ENCODE measurements at places on chromosomes 5 and 9.

DNA sequence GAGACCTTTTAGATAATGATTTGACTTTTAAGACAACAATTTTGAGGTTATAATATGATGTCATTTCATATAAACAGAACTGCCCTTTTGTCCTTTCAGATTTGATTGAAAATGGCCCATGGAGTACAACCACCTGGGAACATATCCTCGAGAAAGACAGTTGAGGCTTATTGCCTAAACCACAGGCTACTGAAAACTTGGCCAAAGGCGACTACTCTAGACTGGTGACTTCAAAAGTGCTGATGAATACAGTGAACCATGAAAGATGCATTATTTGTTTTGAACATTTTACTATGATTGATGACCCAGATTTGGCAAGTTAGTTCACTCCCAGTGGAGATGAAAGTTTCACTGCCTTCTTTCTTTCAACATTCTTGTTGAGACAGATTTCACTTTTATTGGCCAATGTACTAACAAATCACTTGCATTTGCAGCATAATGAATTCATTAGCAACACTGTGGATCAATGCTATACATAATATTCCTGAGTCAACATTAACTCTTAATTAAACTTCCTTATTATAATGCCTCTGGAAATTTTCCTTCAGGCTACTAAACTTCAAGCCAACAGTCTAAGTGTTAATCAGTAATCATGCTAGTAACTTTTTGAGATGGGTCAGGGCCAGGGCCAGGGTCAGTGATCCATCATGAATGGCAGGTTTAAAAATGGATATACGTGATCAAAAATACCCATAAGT is 480.3 kb downstream of the RAB3C start:
- no peak for DNase-seq

DNA sequence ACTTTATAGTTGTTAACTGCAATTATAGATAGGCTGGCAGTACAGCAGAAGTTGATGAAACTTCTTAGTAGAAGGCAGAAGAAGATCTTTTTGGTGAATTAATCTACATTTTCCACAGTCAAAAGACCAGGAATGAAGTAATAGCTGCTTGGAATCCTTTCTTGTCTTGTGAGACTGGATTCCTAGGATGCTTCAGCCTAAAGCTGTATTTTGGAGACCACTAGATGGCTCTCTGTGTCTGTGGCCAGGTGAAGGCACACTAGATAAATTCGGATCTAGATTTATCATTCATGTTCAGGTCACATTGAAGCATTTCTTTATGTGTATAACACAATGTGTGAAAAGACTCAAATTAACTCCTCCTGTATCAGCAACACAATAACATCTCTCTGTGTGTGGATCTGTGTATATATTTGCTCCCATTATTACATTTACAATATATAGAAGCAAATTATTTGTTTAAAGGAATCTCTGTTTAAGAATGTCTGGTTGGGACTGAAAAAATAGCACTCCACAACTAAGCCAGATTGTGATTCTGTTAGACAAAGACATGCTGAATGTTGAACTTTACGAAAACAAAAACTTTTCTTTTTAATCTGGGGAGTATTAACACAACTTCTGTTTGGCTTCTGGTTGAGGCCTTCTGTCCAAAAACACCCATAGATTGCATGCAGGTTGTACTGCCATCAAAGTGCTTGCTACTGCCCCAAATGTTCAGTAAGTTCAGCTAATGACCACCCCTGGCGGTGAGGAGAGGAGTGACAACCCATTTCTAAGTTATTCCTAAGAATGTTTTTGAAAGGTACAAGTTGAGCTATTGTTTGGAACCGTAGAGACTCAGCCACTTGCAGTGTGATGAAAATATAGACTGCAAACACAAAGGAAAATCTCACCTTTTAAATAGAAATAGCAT is 10.6 kb downstream of the GRIN3A start:
- no peak for DNase-seq

GRCh38 chr5:111463311-111463710 is 49.0 kb downstream of the STARD4 start:
- DNase-seq, result no peak

GRCh38 chr5:39224196-39224761 is 4.9 kb upstream of the FYB1 start:
- no peak for DNase-seq

- DNase-seq, result no peak
Measured at GRCh38 chr5:135589152-135589551, 10.4 kb upstream of the CXCL14 start.

DNA sequence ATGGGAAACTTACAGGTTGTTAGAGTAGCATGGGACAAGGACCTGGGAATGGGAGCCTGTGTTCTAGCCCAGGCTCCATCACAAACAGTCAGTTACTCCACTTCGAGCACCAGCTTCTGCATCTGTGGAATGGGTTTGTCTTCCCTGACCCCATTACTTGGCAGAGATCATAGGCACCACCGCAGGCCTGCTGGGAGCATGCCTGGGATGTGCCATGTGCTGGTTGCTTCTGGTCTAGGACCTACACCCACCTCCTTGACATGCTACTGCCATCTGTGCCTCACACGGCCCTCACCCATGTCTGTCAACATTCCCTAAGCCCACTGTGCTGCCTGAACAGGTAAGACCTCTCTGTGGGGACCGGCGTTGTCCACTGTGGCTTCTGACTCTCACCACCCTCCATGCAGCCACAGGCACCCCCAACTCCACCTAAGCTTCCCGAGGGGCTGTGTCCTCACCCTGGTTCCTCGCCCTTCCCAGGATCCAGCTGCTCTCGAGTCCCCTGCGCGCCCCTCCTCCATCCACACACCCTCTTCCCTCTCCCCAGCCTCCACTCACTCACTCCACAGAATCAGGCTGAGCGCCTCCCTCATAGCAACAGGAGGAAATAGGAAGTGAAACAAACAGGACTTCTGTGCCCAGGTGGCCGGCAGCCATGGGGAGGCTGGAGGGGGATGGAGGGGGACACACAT is 85.9 kb upstream of the FAM120A start:
- no peak for DNase-seq

DNA sequence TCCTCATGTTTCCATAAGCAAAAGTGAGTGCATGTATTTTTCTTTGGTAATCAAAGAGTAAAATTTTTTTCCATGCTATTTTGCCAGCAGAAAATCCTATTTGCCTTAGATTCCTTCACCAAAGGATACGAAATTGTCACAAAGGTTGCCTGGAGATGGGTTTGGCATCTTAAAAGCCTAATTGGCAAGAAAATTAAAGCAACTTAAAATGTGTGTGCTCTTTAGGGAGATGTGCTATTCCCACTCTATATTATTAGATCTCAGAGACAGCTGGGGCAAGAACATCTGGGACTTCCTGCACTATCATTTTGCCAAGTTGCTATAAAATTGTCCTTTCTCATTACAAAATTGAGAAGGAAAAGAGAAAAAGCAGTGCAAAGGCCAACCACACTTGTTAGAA is 146.1 kb downstream of the PLCXD3 start:
- DNase-seq, result no peak

GRCh38 chr5:133266966-133267365 is 215.2 kb downstream of the HSPA4 start:
- DNase-seq, result no peak

- peak; percentile 99 for DNase-seq
Measured at GRCh38 chr9:136267261-136268111, 21.9 kb upstream of the QSOX2 start.

GRCh38 chr5:9499498-9499876 is 46.4 kb downstream of the SEMA5A start:
- DNase-seq, result no peak

GRCh38 chr5:107323536-107323935 is 347.2 kb downstream of the EFNA5 start:
- no peak for DNase-seq

DNA sequence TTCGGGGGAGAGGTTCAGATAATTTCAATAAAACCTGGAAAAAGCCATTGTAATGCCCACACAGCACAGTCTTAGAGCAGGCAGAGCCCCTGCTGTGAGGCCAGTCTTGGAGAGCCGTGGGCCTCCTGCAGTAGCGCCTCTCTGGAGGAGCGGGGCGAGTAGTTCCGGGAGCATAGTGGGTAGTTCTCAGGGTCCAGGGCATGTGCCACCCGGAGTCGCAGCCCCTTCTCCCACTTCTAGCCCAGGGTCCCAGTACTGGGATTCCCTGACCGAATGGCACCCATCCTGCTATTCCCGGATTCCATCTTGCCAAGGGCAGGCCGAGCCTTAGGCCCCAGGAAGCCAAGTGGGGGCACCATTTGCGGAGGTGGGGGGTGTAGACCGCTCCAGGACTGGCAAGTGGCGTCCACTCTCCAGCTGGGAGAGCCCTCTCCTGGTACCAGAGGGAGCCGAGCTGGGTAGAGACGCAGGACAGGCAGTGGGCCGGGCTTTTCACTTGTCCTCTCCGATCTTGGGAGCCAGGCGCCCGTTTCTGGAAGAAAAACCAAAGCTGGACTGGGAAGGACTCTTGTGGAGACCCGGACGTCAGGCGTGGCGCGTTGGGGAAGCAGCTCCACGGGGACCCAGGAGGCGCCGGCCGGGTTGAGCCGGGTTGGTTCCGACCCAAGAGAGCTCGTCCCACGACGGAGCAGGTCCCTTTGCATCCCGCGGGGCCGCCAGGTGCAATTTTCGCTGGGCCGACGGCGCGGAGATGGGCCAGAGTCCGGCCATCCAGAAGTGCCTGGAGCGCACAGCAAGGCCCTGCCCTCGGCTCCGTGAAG is 12.1 kb downstream of the PROP1 start:
- no peak for DNase-seq

DNA sequence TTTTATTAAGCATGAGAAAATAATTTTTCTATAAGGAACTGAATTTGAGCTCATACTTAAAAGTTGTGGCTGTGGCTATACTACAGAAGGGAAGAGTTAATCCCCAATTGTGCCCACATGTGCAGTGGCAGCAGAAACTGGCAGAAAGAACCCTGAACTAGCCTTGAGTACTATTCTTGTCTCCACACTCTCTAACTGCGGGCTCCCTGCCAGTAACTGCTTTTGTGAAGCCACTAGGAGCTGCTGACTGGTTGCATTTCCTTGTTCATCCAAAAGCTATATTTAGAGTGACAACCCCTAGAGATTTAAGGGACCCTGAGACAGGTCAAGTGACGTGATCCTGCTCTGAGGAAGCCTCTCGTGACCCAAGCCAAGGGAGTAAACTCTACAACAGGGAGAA is 238.6 kb downstream of the ELAVL2 start:
- DNase-seq, result no peak

DNA sequence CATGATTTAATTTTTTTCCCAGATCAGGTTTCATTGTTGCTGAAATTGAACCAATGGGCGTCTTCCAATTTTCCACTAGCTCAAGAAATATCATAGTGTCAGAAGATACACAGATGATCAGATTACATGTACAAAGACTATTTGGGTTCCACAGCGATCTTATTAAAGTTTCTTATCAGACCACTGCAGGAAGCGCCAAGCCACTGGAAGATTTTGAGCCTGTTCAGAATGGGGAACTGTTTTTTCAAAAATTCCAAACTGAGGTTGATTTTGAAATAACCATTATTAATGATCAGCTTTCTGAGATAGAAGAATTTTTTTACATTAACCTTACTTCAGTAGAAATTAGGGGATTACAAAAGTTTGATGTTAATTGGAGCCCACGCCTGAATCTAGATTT is 251.6 kb downstream of the ADGRV1 start:
- DNase-seq, result no peak

- no peak for DNase-seq
Measured at GRCh38 chr9:79583952-79584654, 12.3 kb downstream of the TLE4 start.

DNA sequence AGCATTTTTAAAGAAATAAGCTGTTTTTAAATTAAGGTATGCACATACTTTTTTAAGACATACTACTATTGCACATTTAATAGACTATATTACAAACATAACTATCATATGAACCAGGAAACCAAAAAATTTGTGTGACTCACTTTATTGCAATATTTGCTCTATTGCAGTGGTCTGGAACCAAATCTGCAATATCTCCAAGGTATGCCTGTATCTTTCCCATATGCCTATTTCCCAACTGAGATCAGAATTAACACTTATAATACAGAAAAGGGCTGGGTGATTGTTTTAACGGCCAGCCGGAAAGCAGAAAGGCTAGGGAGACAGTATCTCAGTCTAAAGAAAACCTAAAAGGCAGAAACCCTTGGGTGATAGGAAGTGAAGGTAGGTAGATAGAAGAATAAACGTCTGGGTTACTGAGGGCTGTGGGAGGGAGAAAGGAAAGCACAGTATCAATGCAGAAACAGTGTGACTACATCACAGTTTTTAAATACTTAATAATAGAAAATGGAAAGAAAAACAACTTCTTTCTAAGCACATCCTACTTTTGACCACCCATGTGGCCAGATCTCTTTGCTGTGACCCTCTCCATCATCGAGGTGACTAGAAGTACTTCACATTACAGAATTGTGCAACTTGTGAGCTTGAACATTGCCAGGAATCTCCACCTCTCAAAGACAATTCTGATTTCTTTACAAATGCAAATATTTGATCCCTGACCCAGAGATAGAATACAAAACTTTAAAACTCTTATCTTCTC is 126.4 kb downstream of the LPAR1 start:
- DNase-seq, result no peak

GRCh38 chr9:114860187-114860586 is 54.3 kb upstream of the TNFSF15 start:
- DNase-seq, result no peak

GRCh38 chr9:3708751-3709150 is 182.9 kb upstream of the RFX3 start:
- DNase-seq, result no peak

GRCh38 chr5:173573126-173573960 is 43.1 kb downstream of the BOD1 start:
- DNase-seq, result peak; percentile 79

DNA sequence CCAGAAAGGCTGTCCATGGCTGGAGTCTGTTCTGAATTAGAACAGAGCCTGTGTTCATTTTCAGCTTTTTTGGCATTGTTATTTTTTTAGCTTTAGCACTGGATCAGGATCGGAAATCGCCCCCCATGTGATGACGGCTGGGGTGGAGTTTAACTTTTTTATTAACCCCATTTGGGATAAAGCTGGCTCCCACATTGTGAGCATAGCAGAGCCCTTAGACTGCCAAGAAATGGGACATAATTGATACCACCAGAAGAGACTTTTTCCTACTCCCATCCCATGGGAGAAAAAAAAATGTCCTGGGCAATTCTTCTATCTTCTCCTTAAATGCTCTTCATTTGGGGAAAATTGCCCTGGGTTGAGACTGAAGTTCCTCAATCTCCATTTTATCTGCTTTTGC is 52.4 kb downstream of the SLIT3 start:
- no peak for DNase-seq

GRCh38 chr9:99127356-99128132 is 22.6 kb downstream of the TGFBR1 start:
- DNase-seq, result no peak

- DNase-seq, result no peak
Measured at GRCh38 chr5:172593721-172594235, 47.3 kb upstream of the NEURL1B start.

GRCh38 chr9:134833294-134833880 is 47.2 kb upstream of the FCN2 start:
- DNase-seq, result no peak

DNA sequence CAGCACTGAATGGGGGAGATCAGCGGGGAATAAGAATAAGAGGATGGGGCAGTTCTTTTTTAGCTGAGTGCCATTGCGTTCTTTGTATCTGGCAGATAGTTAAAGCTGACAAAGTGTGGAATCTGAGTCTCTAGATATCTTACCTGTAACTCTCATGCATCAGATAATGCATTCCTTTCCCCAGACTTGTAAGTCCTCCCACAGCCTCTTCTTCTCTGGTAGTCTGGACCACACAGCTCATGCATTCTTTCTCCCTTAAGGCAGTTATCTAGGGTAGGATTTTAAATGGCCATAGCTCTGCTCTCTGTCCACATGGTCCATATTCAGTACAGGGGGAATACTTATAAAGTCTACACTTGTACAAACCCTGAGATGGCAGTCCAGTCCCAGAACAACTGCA is 54.0 kb upstream of the FGF10 start:
- DNase-seq, result no peak

Measured in hepatic stellate cell (primary cell).